ENCODE measurements at places on chromosomes 16 and 17. TPM values are rescaled to one million over a fixed set of nuclear protein-coding genes. Genes with fewer than 3 reads are reported as not detected.

The DYNLL2 gene
- 51.1 TPM for total RNA-seq

The GH2 gene
- not detected for total RNA-seq

The C16orf90 gene
- not detected for total RNA-seq

- no peak overlapping the region for H3K4me3 ChIP-seq
- no peak overlapping the region for H3K27ac ChIP-seq
Measured at GRCh38 chr17:37309051-37309450, 66.7 kb upstream of the C17orf78 start.

GRCh38 chr16:12462426-12463280 is 341.0 kb downstream of the CPPED1 start:
- H3K4me1 ChIP-seq, result no peaks in the 10 kb centered on the region
- H3K27ac ChIP-seq, result peak overlapping the region; percentile 66
- no peaks in the 10 kb centered on the region for H3K36me3 ChIP-seq
- DNase-seq, result no peak

GRCh38 chr16:48160575-48160974 is 4.8 kb upstream of the ABCC12 start:
- no peaks in the 10 kb centered on the region for H3K36me3 ChIP-seq
- H3K27ac ChIP-seq, result no peak overlapping the region
- no peak overlapping the region for H3K4me3 ChIP-seq
- DNase-seq, result no peak
- no peaks in the 10 kb centered on the region for H3K27me3 ChIP-seq

DNA sequence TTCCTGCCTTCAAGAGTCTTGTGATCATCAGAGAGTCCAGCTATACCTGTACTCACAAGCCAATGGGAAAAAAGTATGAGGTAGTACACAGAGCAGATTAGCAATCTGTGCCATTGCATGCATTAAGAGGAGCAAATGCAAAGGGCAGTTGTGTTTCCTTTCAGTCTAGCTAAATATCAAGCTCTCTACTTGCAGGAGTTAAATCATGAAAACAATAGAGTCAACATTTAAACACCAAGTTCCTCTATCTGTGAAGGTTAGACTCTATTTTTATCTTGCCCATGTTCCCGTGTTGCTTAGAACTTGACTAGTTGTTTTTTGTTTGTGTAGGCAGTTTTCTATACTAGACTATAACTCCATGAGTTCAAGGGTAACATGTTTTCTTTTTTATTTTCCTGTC is 4.7 kb upstream of the FAM20A start:
- H3K4me3 ChIP-seq, result no peak overlapping the region
- H3K36me3 ChIP-seq, result no peaks in the 10 kb centered on the region
- no peak overlapping the region for H3K27ac ChIP-seq
- H3K4me1 ChIP-seq, result no peaks in the 10 kb centered on the region

- H3K27me3 ChIP-seq, result no peaks in the 10 kb centered on the region
- peaks cover 5% of the 10 kb centered on the region for H3K36me3 ChIP-seq
- no peaks in the 10 kb centered on the region for H3K4me1 ChIP-seq
- no peak overlapping the region for H3K4me3 ChIP-seq
Measured at GRCh38 chr16:84897911-84898377, 78.2 kb downstream of the CRISPLD2 start.

GRCh38 chr17:70169709-70170597 is 621 bp downstream of the KCNJ2 start:
- peak overlapping the region; percentile 98 for H3K27ac ChIP-seq
- peaks cover under 1% of the 10 kb centered on the region for H3K36me3 ChIP-seq
- peak; percentile 74 for DNase-seq
- peaks cover 29% of the 10 kb centered on the region for H3K4me1 ChIP-seq
- no peaks in the 10 kb centered on the region for H3K27me3 ChIP-seq

DNA sequence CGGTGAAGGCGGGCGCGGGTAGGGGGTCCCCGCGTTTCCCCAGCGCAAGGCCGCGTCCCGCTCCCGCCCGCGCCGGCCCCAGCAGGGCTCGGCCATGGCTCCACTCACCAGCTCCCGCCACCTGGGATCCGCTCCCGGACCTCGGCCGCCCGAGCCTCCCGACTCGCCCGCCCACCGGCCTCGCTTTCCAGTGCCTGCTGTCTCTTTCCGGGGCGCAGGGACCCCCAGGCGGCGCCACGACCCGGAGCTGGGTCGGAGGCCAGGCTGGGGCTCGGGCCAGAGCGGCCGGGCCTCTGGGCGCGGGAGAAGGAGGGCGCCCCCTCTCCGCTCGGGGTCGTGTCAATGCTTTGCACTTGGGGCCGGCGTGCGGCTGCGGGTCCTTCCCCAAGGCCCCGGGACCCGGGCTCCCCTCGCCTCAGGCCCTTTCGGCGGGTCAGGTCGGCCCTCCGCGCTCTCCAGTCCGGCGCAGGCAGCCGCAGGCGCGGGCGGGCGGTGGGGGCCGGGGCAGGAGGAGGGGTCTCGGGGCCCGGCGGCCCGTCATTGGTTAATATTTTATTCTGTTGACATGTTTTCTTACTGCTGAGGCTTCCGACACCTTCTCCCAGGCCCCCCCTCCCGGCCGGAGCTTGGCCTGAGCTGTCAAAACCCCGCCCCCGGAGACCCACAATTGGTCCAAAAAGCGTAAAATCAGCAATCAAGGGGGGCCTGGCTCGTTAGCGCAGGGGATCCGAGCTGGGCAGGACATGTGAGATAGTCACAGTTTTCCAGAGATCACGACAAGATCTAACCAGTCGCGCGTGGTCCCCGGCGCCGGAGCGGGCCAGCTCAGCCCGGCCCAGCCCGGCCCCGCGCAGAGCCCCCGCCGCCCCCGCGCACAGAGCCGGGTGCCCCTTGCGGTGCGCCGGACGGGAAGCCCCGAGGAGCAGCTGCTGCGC is at the start of gene TBX2:
TBX2 (plus strand) TSS at position 713 of the 935 bp plus-strand sequence. CDS start 334 bp downstream, outside the sequence.
- DNase-seq, result peak; percentile 71
- no peaks in the 10 kb centered on the region for H3K36me3 ChIP-seq
- H3K4me3 ChIP-seq, result peak within 1 kb of the TSS; percentile 77
- peaks cover 54% of the 10 kb centered on the region for H3K27me3 ChIP-seq
- H3K4me1 ChIP-seq, result peaks cover 24% of the 10 kb centered on the region

DNA sequence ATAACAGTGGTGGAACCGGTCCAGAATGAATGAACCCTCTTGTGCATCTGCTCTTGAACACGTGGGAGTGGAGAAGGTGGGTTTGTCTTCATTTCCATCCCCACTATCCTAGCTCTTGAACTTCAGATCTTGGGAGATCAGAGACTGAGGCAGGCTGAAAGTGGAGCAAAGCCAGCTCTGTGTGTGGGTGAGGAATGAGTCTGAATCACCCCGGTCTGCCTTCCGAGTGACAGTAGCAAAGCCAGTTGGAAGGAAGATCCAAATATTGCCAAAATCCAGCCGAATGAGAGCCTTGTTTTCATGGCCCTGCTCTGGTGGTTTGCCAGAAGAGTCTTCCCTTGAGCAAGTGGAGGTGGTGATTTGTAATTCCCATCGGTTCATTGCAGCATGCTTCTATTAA is 29.0 kb upstream of the ASIC2 start:
- H3K4me3 ChIP-seq, result no peak overlapping the region
- H3K36me3 ChIP-seq, result no peaks in the 10 kb centered on the region
- no peak for DNase-seq
- H3K27me3 ChIP-seq, result peaks cover 30% of the 10 kb centered on the region
- no peaks in the 10 kb centered on the region for H3K4me1 ChIP-seq

GRCh38 chr16:88316151-88316550 is 66.6 kb upstream of the ZNF469 start:
- H3K27ac ChIP-seq, result no peak overlapping the region
- no peak overlapping the region for H3K4me3 ChIP-seq
- no peaks in the 10 kb centered on the region for H3K4me1 ChIP-seq
- no peaks in the 10 kb centered on the region for H3K27me3 ChIP-seq
- no peaks in the 10 kb centered on the region for H3K36me3 ChIP-seq
